ENCODE measurements at places on chromosomes 6 and 20.

DNA sequence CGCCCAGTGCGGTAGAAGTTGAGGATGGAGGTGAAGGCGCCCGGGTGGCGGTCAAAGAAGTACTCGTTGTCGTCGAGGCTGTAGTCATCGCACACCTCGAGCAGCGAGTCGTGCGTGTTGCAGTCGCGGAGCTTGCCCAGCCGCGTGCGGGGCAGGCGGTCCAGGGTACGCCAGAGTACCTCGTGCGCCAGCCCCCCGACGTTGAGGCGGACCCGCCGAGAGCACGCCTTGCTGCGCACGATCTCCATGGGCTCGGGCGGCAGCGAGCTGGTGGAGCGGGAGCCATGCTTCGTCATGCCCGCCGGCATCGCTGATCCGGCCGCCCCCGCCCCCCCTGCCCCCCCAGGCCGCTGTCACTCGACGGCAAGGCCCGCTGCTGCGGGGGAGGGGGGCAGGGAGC lies 295 bp downstream of the KCNB1 start:
- DNase-seq = no peak

DNA sequence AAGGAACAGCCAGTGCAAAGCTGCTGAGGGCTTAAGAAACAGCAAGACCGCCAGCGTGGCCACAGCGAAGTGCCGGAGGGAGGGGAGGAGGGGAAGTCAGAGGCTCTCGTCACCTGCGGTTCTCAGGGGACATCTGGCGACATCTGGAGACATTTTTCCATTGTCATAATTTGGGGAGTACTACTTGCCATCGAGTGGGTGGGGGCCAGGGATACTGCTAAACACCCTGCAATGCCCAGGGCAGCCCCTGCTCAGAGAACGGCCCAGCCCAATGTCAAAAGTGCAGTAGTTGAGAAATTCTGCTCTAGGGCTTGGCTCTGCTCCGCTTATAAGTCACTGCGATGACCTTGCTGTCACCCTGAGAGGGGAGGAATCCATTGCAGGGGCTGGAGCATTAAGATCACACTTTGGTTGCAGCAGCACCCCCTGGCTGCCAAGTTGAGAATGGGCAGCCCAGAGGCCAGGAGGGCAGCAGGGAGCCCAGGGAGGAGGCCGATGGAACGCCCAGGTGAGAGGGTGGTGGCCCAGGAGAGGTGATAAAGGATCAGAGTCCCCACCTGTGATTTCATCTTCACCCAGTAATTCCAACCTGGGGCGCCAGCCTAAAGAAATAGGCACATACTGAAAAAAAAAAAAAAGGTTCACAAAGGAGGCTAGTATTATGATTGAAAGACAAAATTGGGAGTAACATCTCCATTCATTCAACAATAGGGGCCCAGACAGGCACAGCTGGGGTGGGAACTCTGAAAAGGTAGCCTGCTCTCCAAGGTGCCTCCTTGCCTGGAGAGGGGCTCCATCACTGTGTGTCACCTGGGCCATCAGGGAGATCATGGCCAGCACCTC lies 218.2 kb downstream of the BMP7 start:
- DNase-seq = no peak

- DNase-seq = no peak
Observed at GRCh38 chr6:133042550-133043120, 198.5 kb upstream of the EYA4 start.

DNA sequence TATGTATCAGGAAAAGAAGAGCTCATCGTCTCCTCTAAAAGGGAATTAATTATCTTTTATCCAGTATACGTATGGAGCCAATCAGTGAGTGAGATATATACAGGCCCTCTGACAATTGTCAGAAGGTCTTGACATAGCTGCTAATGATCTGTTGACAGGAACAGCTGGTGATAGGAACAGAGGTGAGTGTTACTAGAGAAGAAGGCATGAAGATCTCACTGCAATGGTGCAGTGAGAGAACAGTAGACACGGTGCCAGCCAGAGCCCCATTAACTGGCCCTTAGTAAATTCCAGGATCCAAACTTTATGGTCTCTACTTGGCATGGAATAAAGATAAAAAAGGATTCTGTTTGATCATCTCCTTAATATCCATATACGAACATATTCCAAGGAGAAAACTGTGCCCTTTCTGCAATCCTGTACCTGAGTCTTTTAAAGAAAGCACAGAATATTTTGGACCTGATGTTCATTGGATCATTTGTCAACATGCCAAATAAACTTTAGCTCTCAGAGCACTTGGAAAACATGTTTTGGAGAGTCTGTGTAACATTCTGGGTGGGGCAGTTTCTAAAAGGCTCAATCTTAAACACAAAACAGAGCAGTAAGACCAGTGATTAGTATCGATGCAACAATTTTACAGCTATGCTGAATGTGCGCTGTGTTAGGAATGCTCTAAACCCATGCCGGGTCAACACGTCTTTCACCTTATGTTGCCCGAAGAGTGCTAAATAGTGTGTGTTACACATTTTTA lies 135.8 kb upstream of the CITED2 start:
- no peak for DNase-seq

GRCh38 chr6:9783567-9783966 lies 631.3 kb downstream of the TFAP2A start:
- DNase-seq = no peak

- DNase-seq = no peak
Observed at GRCh38 chr6:44260451-44261297, 3.3 kb upstream of the SLC35B2 start.

Data from DMS153 (cell line).